Stimulated activated CD8-positive, alpha-beta memory T cell treated with anti-CD3 and anti-CD28 coated beads, Interleukin-4, amount 100 ng/mL, for 4 hours (primary cell): ENCODE measurements at places on chromosomes 1 and 21.

- no peak for DNase-seq
Observed at GRCh38 chr21:31830701-31831100, 42.1 kb upstream of the HUNK start.

DNA sequence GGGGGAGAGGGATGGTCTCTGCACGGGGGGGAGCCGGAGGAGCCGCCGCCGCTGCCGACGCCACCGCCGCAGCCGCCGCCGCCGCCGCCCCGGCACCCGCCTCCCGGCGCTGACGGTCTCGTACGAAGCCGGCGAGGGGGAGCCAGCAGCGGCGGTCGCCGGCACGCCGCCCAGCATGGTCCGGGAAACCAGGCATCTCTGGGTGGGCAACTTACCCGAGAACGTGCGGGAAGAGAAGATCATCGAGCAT lies 311 bp downstream of the SPEN start:
- DNase-seq, result no peak

DNA sequence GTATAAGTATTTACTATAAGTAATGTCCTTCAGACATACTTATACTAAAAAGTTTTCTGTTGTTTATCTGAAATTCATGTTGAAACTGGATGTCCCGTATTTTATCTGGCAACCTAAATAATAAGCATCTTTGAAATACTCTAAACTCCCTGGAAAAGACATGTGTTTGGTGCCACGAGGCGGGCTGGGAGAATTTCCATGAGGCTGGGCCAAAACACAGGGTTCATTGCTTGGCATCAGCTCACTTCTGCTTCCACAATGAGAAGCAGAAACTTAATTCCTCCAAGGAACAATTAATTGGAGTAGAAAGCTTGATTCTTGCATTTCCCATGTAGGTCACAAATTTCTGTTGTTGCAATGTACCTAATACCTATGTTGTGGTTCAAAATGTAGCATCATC lies 110.2 kb downstream of the PSMG1 start:
- no peak for DNase-seq

DNA sequence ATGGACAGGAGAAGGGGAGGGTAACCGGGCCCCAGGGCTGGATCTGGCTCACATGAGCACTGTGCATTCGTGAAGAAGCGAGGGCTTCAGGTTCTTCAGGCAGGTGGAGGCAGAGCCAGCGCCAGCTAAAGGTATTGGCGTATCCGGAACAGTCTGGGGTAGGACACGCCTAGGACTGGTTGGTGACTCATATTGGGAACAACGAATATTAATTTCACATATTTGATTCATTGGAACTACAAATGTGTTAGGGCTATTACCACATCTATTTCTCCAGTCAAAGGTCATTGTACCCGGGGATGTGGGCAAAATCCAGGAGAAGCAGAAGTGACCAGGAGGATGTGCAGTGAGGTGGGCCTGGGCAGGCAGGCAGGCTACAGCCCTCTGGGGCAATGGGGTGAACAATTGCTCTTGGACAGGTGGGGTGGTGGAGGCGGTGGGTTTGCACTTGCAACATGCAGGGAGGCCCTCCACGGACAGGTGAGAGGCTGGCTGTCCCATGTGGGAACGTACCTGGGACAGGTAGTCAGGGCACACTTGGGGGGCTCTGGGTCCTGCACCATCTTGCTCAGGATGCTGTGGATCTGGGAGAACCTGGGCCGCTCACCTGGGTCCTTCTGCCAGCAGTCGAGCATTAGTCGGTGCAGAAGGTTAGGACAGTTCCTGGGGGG lies 26.7 kb downstream of the CDCA8 start:
- no peak for DNase-seq

GRCh38 chr1:246381452-246381851 lies 125.6 kb downstream of the SMYD3 start:
- DNase-seq, result no peak
